ENCODE measurements at places on chromosomes 13 and 19. TPM values are rescaled to one million over a fixed set of nuclear protein-coding genes. Genes with fewer than 3 reads are reported as not detected.

Gene MEIOSIN
- total RNA-seq: not detected

Gene NEK5
- not detected for total RNA-seq

Gene KLF1
- total RNA-seq: 0.14 TPM

Gene ZNF177
- 0.75 TPM for total RNA-seq

Gene ZNF175
- 7.6 TPM for total RNA-seq

Gene NANOS3
- 0.55 TPM for total RNA-seq

Gene TEX26
- total RNA-seq: not detected

Gene ARGLU1
- total RNA-seq: 142 TPM

Gene IZUMO4
- 17.6 TPM for total RNA-seq

Gene PSG3
- not detected for total RNA-seq

Gene MIR17HG
- total RNA-seq: 9.6 TPM

Gene PCP2
- total RNA-seq: 2.9 TPM

Gene PGLYRP2
- not detected for total RNA-seq

Gene URAD
- not detected for total RNA-seq

Gene AMER2
- not detected for total RNA-seq

Gene PHF11
- total RNA-seq: 99.1 TPM

Gene HCST
- total RNA-seq: 204 TPM

Gene PSG1
- not detected for total RNA-seq

Gene FXYD3
- not detected for total RNA-seq

Gene NLRP12
- total RNA-seq: not detected

Gene SKA3
- 34.3 TPM for total RNA-seq

Gene PALM3
- total RNA-seq: not detected

Gene WDR88
- not detected for total RNA-seq

Gene BEST2
- total RNA-seq: not detected
